ENCODE measurements at places on chromosomes 16 and 17.

DNA sequence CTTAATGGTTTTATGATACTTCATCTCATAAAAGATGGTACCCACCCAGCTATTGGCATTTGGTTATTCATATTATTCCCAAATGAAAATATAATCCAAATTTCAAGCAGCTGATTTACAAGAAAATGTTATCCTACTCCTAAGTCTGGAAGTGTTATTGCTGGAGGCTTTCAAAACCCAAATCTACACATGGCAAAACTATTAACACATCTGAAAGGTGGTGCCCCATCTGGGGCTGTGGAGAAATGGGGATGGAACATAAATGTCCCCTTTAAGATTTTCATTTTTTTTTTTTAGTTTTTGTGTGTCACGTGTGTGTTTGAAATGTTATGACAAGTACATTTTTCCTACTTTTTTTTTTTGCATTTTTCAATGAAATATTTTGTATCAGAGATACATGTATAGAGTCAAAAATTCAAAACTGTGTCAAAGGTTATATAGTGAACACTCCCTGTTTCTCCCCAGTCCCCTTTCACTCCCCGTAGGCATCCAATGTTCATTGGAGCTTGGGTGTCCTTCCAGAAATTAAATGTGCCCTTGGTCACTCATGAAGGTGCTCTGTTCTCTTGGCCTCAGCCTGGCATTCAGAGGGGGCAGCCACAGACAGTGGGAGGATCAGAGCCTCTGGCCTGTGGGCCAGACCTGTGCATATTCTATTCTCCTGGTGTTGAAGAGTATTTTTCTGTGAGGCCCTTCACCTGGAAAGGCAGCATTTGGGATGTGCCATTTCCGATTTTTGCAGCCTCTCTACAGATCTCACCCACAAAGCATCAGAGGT lies 79.1 kb downstream of the CLEC16A start:
- DNase-seq: no peak

DNA sequence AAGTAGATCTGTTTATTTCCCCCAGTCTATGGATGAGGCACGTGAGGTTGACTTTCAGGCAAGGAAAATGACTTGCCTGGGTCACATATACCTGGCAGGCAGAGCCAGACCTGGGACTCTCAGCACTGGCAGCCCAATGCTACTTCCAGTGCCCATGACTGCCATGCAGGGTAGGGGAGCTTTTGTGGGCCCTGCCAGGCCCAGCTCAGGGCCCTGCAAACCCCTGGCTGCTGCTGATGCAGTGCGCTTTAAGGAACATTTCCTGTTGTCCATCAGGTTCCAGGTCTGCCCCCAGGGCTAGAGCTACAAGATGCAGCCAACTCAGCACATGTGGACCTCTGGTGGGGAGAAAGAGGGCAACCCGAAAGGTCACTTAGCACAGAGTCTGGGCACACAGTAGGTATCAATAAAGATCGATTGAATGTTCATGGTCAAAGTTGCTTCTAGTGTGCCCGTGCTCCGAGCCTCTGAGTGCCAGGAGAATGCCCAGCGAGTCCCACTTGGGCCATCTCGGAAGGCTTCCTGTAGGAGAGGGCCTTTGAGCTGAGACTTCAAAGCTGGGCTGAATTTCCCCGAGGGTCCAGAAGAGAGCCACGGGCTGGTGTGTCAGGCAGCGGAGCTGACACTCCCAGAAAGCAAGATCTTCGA lies 513 bp upstream of the TBX21 start:
- DNase-seq: no peak

DNA sequence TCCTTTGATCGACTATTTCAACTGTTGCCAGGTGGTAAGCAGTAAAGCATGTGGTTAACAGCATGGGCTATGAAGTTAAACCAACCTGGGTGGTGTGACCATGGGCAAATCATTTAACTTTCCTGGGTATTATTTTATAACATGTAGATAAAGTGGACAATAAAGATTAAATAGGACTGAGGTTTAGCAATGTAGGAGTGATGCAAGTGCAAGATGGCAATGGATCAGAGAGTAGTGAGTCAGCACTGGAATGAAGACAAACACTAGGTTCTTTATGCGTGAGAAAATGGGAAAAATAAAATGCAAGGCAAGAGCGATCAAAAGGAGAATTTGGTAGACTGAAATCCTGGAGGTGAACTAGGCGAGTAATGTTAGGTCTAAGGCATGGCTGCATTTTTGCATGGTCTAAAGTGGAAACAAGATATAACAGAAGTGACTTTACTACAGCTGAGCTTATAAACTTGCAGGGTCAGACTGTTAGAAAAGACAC lies 222.4 kb upstream of the AXIN2 start:
- no peak for DNase-seq

DNA sequence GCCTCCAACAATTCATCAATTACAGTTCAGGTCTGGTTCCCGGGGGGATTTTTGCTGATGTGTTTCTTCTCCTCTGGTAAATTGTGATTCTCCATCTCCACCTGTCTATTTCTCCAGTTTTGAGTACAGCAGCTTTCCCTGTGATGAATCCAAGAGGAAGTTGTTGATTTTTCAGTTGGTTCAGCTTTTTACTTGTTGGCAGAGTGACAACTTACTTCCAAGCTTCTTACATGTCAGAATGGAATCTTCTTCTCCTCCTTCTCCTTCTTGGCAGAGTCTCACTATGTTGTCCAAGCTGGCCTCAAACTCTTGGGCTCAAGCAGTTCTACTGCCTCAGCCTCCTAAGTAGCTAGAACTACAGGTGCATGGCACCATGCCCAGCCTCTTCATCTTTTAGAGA lies 33.4 kb upstream of the TMEM92 start:
- DNase-seq: no peak

DNA sequence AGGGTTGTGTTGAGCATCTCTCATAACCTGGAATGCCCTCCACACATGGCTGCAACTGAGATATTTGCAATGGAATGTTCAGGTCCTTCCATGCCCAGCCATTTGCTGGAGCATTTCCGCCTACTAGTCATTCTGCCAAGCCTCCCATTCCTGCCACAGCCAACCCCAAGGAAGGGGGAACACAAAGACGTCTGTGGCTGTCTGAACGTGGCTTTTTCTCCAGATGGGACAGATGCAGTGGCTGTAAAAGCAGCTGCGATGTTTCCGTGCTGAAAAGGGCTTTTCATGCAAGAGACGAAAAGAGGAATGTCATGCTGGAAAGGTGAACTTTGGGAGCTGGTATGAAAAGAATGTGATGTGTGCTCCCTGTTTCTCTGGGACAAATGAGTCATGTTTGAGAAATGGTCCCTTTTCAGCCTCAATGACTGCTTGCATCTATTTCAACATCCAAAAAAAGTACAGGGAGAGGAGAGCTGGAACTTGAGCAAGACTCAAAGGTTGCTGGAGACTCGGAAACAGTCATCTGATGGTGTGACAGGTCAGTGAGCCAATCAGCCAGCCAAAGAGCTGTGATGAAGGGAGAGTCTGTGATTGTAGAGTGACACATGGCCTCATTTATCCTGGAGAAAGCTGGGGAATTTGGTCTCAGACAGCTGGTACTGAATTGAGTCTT lies 208.9 kb downstream of the SHISA9 start:
- no peak for DNase-seq

Data from H1 (cell line).